Left colon (tissue), 2 donors: ENCODE measurements at places on chromosomes 7 and 10. TPM values are rescaled to one million over a fixed set of nuclear protein-coding genes. Genes with fewer than 3 reads are reported as not detected.

Gene OR6B1
- total RNA-seq, result not detected

DNA sequence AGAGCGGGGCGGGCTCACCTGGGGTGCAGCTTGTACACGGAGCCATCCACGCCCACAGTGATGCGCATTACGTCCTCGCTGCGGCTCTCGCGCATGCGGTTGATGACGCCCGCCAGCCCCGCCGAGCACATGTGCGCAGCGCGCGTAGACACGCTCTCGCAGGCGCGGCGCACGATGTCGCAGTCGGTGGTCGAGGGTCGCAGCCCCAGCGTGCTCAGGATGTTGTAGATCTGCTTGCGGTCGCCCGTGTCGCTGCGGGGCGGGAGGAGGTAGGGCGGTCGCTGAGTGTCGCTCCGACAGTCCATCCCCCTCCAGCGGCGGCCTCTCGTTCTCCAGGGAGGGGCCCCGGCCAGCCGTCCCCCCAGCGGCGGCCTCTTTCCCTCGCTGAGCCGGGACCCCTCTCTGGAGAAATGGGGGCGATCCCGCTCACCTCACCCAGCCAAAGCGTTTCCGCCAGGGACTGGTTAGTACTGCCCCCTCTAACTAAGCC is 4.4 kb upstream of the MYL7 start:
- DNase-seq, result no peak

DNA sequence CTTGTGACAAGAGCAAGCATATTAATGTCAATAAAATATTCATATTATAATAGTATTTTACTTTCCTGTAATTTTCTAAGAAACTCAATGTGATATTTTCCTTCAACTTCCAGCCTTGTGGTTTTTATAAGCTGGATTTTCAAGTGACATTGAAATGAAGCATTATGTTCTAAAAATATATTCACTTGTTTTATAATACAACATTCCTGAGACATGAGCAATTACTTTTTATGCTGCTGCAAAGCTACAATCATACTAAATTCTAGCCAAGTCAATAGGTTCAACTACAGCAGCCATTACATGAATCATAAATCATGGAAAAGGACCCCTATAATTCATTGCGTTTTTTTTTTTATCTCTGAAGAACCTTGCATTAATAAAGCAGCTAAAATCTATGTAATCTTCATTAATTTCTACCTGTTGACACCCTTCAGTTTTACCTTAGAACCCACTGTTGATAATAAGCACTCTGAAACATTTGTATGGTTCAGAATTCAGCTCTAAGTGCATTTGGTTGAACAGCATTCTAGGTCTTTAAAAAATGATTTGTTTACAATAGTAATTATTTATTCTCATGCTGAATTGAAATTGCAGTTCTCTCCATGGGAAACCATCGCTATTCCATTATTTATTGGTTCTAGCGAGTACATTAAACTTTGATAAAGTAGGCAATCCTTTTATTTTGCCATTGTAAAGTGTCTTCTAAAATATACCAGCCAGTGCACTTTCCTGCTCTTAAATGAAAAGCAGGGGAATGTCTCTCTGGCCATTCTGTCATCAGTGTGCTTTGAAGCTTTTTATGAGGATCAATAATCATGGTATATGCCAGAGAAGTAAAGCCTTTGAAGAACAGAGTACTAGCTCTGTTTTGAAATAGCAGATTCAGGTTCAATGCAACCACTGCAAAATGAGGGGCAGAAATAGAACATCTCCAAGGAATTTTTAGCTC is 132.6 kb downstream of the GNAT3 start:
- DNase-seq, result no peak

GRCh38 chr10:92822964-92823363 is 25.4 kb upstream of the EXOC6 start:
- DNase-seq, result no peak

DNA sequence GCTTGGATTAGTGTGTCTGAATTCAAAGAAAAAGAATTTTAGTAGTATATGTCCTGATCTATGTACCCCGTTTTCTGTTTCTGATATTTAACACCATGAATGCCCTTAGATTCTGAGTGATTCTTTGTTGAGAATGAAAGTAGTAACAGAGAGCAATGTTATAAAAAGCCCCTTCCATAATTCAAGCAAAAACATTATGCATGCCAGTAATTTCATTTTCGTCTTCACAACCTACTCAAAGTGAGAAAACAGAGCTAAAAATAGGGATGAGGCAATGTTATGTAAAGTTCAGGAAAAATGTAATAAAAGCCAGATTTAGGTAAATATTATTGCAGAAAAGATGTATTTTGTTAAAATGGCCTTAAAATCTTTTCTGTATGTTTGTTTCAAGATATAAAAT is 28.1 kb downstream of the PTPRZ1 start:
- no peak for DNase-seq

DNA sequence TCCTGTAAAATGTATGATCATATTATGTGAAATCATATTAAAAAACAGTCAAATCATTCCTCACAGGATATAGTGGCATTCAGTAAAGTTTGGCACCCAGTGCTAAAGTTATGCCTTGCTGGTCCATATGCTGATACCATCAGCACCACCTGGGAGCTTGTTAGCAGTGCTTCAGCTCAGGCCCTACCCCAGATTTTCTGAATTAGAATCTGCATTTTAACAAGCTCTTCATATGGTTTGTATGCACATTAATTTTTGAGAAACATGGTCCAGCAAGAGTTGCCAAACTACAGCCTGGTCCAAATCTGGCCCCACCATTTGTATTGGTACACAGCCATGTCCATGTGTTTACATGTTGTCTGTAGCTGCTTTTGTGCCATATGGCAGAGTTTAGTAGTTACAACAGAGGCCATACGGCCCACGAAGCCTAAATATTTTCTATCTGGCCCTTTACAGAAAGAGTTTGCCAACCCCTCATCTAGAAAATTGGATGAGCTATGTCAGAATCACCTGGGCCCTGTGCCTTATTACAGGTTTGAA is 30.1 kb downstream of the RAB18 start:
- no peak for DNase-seq

DNA sequence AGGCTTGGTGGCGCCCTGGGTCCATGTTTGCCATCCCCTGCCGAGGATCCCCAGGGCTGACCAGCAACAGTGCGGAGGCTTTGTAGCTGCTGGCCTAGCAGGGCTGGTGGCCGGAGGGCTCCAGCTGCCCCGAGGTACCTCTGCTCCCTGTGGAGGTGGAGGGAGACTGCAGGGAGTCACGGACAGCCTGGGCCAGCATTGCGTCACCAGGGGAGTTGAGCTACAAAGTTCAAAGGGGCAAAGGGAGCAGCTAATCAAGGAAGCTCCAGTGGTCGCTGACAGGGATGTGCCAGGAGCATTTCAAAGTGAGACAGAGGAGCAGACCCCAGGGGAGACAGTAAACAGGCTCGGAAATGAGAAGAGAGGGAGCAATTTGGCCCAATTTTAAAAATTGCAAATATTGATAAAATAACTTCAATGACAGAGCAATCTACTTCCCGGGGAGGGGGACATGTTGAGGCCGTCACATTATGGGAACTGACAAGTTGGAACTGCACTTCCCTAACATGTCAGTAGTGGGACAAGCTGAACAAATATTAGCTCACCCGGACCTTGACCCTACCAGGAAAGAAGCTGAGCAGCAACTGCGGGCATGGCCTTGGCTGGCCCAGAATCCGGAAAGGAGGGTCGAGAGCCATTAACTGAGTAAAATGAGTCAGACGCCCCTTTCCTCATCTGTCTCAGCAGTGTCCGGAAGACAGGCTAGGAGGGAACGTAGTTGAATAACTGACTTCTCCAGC is 39.4 kb downstream of the BTBD16 start:
- peak; percentile 62 for DNase-seq

DNA sequence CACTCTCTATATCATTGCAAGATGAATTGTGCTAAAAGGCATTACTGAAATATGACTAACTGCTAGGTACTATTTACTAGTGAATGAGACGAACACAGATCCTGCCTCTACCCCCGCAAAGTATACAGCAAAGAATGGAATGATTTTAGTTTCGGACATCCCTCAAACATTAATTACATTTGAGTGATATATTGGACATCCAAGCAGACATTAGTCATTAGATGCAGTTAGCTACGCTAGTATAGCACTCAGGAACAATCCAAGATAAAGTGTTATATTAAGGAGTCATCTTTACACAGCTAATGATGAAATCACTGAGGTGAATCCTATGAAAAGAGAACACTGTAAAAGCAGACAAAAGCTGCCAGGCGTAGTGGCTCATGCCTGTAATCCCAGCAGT is 7.3 kb upstream of the TAF3 start:
- no peak for DNase-seq

DNA sequence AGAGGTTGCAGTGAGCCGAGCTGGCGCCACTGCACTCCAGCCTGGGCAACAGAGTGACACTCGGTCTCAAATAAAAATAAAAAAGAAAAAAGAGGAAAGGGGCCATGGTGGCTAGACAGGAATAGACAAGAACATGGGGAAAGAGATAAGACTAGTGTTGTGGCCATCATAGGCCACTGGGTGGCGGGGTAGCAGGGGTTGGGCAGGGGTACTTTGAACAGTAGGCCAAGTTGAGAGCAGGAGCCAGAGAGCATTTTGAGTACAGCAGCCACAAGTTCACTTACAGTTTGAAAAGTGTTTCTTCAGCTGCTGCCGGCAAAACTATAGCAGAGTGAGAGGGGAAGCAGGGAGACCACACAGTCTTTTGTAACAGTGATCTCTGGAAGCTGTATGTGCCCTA is 656.0 kb downstream of the CNTNAP2 start:
- no peak for DNase-seq

DNA sequence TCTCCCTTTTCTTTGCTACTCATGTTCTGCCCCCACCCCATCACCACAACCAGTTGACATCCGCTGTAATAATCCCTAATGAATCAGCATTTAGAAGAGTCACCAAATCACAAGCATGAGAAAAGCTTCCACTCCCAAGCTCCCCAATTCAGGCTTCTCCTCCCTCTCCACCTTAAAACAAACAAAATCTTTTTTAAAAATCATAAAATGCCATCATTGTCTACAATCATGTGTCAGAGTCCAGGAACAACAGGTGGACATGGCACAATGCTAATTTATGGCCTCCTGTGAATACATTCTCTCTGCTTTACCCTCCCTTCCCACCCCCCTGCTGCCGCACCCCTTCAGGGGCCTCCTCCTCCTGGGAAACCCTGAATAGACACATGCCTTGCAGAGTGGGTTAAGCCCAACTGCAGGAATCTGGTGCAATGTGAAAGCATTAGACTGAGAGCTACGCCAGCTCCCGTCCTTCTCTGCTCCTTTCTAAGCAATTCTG is 3.7 kb downstream of the LRRC4 start:
- DNase-seq, result peak; percentile 49

DNA sequence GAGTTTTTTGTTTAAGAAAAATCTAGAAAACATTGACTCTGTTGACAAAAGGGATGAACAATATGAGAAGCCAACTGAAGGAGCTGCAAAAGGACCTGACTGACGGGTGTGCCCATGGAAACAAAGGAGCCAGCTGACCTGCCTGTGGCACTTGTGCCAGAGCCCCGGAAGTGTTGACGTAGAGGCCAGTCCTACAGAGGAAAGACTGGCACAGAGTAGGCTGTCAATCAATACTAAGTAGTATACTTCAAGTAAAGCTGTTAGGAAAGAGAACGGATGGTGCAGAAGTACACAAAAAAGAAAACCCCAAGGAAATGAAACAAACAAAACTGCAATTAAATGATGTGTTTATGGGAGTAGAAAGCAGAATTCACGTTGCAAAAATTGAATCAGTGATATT is 19.0 kb upstream of the ABI1 start:
- peak; percentile 58 for DNase-seq

Gene SEC31B
- total RNA-seq, result 13.7 TPM

- DNase-seq, result no peak
Measured at GRCh38 chr7:133861876-133862275, 265.3 kb upstream of the LRGUK start.

Gene PRSS37
- not detected for total RNA-seq

Gene FKBP9
- 89.5 TPM for total RNA-seq

GRCh38 chr7:35371221-35371620 is 117.3 kb upstream of the TBX20 start:
- no peak for DNase-seq

Gene ABCB4
- total RNA-seq, result 0.37 TPM

- peak; percentile 84 for DNase-seq
Measured at GRCh38 chr7:151876899-151877777, at the start of gene PRKAG2. Gene PRKAG2, minus strand, starts transcription at chr7:151877115. Its CDS starts 495 bp downstream, at chr7:151876620.

DNA sequence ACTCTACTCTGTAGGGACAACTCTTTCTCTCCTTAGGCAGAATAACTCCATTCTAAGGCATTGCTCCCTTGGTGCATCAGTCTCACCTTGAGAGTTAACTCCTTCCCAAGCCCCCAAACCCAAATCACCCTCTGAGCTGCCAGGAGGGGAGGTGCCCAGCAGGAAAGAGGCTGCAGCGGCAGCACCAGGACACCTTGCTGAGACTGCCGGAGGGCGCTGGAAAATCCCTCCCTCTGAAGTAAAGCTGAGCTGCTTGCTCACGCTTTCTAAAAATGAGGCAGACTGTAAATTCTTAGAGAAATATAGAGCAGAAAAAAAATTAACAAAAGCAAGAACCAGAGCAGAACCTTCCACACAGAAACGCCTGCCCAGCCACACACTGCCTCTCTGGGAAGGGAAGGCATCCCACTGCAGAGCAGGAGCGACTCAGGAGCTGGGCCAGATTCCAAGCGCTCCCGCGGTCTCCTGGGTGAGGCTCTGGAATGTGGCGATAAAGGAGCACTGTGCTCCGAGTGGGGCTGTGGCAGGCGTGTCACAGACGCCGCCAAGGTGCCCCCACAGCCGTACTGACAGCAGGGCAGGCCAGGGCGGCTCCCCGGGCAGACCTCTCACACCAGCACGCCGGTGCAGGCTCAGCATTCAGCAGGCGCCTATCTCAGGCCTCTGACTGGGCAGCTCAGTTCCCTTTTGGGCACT is 202.1 kb downstream of the TNS3 start:
- peak; percentile 79 for DNase-seq

Gene C10orf105
- 0.08 TPM for total RNA-seq

- DNase-seq, result peak; percentile 100
Measured at GRCh38 chr10:119725828-119726675, at the start of gene INPP5F. Gene INPP5F, plus strand, starts transcription at chr10:119726050. Its CDS starts 213 bp downstream, at chr10:119726263.
